Esophagus squamous epithelium (tissue), 5 donors: ENCODE measurements at places on chromosomes 3 and 15.

DNA sequence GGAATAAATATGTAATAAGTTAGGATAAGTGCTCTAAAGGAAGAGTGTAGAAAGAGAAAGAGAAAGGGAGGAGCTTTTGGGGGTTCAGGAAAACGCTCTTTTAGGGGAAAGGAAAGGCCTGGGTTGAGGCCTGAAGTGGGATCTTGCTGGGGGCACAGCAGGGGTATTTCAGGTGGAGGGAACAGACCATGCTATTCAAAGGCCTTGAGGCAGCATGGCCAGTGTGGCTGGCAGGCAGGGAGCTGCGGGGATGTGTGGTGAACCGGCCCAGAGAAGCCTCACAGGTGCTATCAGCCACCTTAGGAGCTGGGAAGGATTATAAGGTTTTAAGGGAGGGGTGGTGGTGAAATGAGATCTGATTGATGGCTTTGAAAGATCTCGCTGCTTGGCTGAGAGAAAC lies 66.6 kb downstream of the LINGO1 start:
- H3K27me3 ChIP-seq, result no peaks in the 10 kb centered on the region
- no peak overlapping the region for H3K27ac ChIP-seq
- peaks cover 16% of the 10 kb centered on the region for H3K4me1 ChIP-seq

DNA sequence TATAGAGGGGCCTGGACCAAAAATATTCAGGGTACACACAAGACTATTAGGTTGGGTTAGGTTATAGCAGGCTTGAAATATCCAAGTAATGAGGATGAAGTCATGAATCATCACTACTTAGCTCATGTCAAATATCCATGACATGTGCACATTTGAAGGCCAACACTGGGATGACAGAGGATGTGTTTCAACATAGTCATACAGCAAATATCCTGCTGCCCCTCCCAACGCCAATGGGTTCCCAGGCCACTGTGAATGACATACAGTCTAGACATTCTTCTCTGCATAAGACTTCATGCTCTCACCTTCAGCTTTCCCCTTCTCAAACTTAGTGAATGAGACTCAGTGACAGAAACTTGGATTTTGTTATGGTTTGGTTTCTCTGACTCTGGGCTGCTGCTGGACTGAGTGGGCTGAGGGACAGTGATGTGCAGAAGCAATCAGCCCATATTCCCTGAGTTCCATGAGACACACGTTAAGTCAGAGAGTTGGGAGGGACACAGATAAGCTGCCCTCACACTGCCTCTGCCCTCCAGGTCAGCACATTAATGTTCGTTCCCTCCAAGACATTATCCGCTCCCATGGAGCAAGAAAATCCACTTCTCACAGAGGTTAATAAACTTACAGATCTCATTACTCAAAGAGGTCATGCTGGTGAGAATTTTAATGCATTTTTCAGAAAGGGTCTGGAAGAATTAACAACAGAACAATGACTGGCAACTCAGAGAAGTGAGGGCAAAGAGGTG lies 15.4 kb downstream of the HOMER2 start:
- no peaks in the 10 kb centered on the region for H3K36me3 ChIP-seq
- no peaks in the 10 kb centered on the region for H3K27me3 ChIP-seq
- no peak for DNase-seq
- no peak overlapping the region for H3K27ac ChIP-seq

- no peak overlapping the region for H3K4me3 ChIP-seq
- H3K36me3 ChIP-seq, result no peaks in the 10 kb centered on the region
- no peak overlapping the region for H3K27ac ChIP-seq
These were observed 27.4 kb downstream of the SRGAP3 start for GRCh38 chr3:9222049-9222448.

GRCh38 chr3:126270145-126270811 lies 86.9 kb downstream of the KLF15 start:
- H3K27ac ChIP-seq, result peak overlapping the region; percentile 32
- DNase-seq, result no peak
- no peaks in the 10 kb centered on the region for H3K36me3 ChIP-seq
- peaks cover 42% of the 10 kb centered on the region for H3K4me1 ChIP-seq
- H3K27me3 ChIP-seq, result no peaks in the 10 kb centered on the region

- no peak overlapping the region for H3K27ac ChIP-seq
- no peaks in the 10 kb centered on the region for H3K36me3 ChIP-seq
- H3K27me3 ChIP-seq, result no peaks in the 10 kb centered on the region
- DNase-seq, result no peak
- H3K4me3 ChIP-seq, result no peak overlapping the region
These were observed 204.0 kb downstream of the UBE3A start for GRCh38 chr15:25234831-25235230.

- H3K4me3 ChIP-seq, result no peak overlapping the region
- DNase-seq, result no peak
- H3K36me3 ChIP-seq, result no peaks in the 10 kb centered on the region
- no peak overlapping the region for H3K27ac ChIP-seq
- peaks cover 14% of the 10 kb centered on the region for H3K4me1 ChIP-seq
These were observed 65.2 kb downstream of the SLCO2A1 start for GRCh38 chr3:133964547-133964946.

DNA sequence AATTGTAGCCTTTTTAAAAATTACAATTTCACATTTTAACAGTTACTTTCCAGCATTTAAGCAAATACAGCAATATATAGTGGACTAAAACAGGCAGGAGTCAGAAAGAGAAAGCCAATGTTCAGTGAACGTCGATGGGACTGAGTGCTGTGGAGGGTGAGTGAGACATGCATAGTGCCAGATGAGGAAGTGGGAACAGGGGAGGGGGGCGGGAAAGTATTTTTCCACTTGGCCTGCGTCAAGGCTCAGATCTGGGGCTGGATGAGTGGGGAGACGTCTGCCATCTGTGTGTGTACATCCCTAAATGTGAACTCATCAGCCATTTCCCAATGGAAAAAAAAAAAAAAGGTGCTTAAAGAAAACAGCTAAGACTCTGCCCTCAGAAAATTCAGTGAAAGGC lies 19.2 kb upstream of the RAD18 start:
- no peak for DNase-seq
- H3K4me1 ChIP-seq, result no peaks in the 10 kb centered on the region
- no peak overlapping the region for H3K4me3 ChIP-seq
- H3K36me3 ChIP-seq, result no peaks in the 10 kb centered on the region

- DNase-seq, result no peak
- H3K4me3 ChIP-seq, result no peak overlapping the region
- no peaks in the 10 kb centered on the region for H3K4me1 ChIP-seq
- H3K27me3 ChIP-seq, result no peaks in the 10 kb centered on the region
These were observed 571.5 kb upstream of the PPP2R3A start for GRCh38 chr3:135393898-135394525.

GRCh38 chr3:123383091-123384053 lies 65.5 kb downstream of the ADCY5 start:
- no peak overlapping the region for H3K4me3 ChIP-seq
- H3K36me3 ChIP-seq, result no peaks in the 10 kb centered on the region
- H3K4me1 ChIP-seq, result no peaks in the 10 kb centered on the region
- peak overlapping the region; percentile 77 for H3K27ac ChIP-seq
- no peaks in the 10 kb centered on the region for H3K27me3 ChIP-seq

- no peak for DNase-seq
- H3K4me1 ChIP-seq, result no peaks in the 10 kb centered on the region
- no peak overlapping the region for H3K4me3 ChIP-seq
- H3K27me3 ChIP-seq, result no peaks in the 10 kb centered on the region
These were observed 319.2 kb upstream of the TRIM42 start for GRCh38 chr3:140358686-140359085.

- H3K27me3 ChIP-seq, result no peaks in the 10 kb centered on the region
- H3K4me3 ChIP-seq, result no peak overlapping the region
- peaks cover 17% of the 10 kb centered on the region for H3K4me1 ChIP-seq
- no peak overlapping the region for H3K27ac ChIP-seq
- no peaks in the 10 kb centered on the region for H3K36me3 ChIP-seq
These were observed 43.2 kb downstream of the ADAMTS7 start for GRCh38 chr15:78768096-78768495.
